HL-60 (cell line): ENCODE measurements at places on chromosomes 1 and 21.
A peak's percentile ranks its signal among the peaks of the same experiment; 100 is the strongest.

- DNase-seq: peak; percentile 48
These were observed 25.2 kb downstream of the FHAD1 start for GRCh38 chr1:15272009-15272781.

GRCh38 chr1:113040718-113041412 is 32.1 kb upstream of the LRIG2 start:
- DNase-seq: no peak

DNA sequence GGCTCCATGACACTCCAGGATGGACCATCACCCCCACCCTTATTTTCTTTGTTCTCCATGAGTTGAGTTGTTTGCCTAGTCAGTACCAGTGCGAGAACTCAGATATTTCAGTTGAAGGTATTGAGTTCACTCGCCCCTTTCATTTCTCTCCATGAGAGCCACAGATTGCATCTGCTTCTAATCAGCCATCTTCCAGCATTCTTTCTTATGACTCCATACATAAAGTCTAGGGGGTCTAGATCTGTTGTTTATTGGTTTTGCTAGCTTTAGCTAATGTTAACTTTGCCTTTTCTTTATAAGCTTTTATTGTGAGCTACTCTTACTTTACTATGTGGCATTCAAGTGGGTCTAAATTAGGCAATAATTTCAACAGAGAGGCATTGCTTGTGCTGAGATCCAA is 71.6 kb upstream of the PDC start:
- no peak for DNase-seq

DNA sequence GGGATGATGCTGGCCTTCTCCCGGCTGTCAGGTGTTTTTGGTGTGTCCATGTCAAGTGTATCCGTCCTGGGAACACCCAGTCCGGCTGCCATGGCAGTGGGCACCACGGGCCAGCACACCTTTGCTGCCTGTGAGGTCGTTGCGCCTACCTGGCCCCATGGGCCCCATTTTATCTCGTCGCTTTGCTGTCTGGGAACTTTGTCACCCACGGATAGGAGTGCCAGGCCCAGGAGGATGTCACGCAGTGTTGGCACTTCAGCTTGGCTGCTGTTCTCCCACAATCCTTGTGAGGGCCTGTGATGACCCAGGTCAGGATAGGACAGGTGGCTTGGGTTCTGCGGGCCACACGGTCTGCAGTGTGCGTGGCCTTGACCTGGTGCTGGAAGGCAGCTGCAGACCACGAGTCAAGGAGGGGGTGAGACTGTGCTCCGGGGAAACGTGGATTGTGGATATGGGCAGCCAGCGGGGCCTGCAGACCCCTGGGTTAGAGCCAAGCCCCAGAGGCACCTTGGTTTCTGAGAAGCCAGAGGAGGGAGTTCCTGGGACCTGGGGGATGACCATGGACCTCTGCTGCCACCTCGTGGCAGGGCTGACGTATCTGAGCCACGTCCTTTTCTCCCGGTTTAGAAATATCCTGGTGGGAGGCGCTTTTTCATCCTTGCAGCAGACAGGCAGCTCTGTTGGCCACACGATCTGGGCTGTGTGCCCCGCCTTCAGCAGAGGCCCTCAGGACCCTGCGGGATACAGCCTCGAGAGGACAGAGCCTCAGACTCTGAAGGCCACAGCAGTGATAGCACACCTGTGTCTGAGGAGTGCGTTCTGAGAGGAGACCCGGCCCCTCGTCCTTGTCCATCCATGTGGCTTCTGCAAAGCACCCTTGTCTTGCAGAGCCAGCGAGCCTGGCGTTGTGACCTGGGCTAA is 161.1 kb upstream of the COL6A1 start:
- DNase-seq: peak; percentile 86

DNA sequence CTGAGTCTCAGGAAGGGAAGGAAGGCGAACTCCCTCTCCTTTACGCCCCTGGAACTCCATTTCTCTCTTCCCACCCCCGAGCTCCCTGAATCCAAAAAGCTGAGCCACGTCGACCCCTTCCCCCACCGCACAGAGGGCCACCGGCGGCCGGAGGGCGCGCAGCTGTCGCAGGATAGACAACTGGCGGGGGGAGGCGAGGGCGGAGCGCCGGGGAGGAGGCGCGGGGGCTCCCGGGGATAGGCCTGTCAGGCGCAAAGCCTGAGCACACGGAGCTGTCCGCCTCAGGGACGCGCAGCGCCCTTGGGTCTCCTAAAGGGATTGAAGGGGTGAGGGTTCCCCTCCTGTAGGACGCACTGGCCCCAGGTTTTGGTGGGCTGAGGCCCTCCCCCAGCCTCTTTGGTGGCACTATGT is 752 bp upstream of the ACTA1 start:
- DNase-seq: no peak
